ENCODE measurements at places on chromosomes 6 and 20.
A peak's percentile ranks its signal among the peaks of the same experiment; 100 is the strongest.

- DNase-seq = no peak
Measured at GRCh38 chr20:58212636-58213035, 15.8 kb downstream of the ANKRD60 start.

DNA sequence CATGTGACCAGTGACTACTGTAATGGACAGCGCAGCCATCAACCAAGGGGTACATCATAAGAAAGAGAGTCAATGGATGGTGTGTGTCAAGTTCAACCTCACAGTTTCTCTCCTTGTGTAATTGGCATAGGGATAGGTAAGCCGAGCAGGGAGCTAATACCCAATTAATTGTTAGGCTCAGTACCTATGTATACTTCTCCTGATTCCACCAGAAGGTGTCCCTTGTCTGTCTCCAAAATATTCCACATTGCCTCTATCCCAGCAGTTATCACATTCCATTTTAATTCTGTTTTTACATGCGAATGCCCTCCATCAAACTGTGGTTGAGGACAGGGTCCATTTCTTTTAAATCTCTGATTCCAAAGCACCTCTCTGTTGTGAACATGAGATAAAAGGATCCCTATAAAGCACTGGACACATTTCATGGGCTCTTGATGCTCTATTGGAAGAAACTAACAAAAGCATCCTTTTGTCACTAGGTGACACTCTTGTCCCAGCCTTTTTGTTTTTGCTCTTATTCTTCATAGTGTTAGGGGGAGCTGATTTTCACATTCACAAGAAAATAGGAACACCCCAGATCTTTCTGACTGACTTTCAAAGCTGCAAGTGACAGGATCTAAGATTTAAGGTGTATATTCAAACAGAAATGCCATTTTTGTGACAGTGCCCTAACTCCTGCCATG, 38.9 kb downstream of the FBXO9 start:
- no peak for DNase-seq

DNA sequence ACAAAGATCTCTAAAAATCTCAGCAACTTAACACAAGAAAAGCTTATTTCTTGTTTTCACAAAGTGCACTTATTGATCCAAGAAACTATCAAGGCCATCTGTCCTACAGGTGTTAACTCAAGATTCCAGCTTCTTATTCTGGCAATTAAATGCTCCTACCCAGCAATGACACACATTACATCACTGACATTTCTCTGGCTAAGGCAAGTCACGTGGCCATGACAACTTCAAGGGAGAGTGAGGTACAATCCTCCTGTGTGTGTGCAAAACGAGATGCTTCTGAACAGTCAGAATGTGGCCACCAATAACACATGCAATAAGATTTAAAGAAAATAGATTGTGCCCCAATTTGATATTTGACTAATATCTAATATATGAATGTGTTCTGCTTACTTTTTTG, 169.3 kb upstream of the BTBD3 start:
- no peak for DNase-seq

DNA sequence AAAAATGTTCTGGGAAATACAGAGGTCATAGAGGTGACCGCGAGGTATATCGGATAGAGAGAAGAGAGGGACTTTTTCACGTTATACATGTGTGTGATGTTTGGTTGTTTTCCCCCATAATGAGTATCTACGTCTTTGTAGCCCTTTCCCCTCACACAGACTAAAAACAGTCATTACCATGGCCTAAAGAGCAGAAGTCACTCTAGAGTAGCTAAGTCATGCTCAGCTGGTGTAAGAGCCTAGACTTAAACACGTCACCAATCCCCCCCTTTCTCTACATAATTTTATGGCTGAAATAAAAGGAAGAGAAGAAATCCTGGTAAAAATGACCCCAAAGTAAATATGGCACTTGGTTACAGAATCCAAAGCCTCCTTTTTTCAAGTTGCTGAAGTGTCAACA, 6.0 kb upstream of the BEND3 start:
- DNase-seq = no peak

DNA sequence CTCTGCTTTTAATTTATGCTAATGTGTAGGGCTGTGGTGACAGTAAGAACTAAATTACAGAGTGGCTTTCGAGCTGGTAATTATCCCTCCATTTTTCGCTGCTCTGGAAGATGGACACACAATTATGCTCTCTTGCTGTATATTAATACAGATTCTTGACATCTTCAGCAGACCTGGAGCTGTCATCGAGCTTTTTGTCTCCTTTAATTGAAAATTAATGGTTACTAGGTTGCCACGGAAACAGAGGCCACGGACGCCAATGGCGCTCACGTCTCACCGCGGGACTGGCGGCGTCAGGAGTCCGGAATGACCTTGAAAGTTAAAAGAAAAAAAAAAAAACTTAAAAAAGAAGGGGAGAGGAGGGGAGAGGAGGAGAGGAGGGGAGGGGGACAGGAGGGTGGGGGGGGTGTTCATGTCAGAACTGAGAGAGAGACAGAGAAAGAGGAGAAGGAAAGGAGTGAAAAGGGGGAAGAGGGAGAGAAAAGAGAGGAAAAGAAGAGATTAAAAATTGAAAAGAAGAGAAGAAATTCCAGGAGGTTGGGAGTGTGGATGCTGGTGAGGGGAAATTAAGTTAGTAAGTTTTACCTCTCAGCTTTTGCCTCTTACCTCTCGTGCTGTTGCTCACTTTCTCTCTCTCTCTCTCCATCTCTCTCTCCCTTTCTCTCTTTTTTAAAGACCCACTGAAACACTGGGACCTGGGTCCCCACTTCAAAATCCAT, 22.1 kb upstream of the FOXP4 start:
- no peak for DNase-seq

DNA sequence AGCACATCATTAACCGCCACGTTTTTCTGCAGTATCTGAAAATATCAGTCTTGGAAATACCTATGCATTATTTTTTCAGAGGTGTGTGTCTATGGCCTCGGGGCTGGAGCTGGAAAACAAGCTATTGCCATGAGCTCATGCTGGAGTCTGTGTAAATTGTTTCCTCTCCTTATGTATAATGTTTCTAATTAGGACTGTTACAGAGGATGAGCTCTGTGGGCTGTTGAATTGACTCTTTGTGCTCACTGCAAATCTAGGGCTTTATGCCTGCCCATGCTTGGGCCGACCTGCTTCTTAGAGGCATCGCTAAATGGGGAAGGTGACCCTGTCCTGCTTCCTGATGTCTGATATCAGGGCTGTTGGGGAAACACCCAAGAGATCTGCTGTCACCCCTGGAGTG, 80.8 kb upstream of the SLC22A16 start:
- DNase-seq = no peak

DNA sequence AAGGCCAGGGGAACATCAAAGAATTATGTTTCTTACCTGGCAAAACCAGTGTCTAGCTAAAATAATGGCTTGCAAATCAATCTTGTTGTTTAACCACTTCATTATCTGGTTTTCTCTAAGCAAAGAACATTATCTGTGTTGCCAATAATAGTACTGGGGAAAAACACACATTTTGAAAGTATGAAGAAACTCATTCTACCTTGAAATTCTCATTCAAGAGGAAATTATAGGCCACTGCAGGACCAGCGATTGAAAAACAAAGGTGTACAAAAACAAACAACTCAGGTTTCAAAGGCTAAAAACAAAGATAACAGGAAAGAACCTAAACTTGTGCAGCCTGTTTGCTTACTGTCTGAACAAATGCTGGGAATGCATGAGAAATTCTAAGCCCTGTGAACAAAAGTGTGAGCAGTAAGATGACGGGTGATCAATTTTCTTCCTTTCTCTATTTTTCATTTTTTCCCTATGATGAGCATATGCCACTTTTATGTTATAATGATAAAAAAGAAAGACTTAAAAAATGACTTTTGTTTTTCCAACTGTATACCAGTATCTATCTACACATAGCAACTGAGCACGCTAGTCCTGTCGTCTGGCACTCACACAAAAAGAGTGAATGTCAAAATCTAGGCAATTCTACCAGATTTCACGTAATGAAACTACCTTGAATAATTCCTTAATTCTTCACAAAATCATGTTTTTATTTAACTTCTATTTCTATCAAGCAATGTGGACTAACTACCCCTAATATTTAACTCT, 117.9 kb downstream of the SGK1 start:
- no peak for DNase-seq

DNA sequence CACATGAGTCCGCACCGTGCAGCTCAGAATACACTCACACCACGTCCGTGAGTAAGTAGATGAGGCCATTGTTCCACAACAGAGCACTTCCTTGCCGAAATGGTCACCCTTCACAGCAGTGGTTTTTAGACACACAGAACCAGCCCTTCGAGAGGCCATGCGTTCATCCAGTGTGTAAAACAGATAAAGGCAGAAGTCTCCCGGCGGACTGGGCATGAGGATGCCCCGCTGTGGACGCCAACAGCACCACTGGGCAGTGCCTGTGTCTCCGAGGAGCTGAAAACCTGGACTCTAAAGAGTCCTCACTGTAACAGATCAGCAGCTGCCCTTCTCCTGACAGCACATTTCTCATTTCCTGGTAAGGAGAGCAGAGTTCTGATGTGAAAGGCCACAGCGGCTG, 75.2 kb downstream of the WDR27 start:
- no peak for DNase-seq

- DNase-seq = no peak
Measured at GRCh38 chr20:3876676-3877075, 12.5 kb upstream of the PANK2 start.

DNA sequence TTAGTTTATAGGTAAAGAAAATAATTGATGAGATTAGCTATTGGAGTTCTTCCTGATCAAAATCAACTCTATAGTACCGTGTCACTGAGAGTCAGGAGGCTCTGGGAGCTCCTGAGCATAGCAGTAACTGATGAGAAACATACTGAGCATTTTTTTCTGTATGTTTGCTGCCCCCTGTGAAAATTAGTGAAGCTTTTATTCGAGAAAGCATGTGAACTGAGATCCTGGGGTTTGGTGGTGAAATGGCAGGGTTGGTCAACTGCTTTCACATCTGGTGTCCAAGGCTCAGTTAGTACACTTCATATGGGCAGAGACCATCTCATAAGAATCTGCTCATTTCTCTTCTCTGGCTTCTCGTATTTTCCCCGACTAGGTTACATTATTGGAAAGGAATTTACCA, 4.1 kb upstream of the ABT1 start:
- no peak for DNase-seq

DNA sequence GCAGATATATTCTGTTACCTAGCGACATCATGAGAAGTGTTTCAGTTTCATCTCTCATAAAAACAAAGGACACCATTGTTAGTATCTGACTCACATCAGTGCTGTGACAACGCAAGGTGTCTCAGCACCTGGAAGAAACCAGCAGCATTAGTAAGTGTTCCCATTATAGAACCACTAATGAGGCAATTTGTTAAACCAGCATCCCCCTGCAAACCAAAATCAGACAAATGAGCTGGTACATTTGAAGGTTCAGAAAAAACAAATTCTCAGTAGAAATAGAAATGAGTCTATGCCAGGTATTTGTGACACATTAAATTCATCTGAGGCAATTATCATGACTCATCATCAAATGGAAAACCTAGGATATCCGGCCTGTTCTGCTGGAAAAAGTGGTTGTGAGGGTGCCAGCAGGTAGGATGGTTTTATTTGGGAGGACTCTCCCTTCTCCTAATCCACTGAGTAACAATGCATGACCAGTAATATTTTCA, 151.7 kb downstream of the TMEM200A start:
- DNase-seq = no peak

DNA sequence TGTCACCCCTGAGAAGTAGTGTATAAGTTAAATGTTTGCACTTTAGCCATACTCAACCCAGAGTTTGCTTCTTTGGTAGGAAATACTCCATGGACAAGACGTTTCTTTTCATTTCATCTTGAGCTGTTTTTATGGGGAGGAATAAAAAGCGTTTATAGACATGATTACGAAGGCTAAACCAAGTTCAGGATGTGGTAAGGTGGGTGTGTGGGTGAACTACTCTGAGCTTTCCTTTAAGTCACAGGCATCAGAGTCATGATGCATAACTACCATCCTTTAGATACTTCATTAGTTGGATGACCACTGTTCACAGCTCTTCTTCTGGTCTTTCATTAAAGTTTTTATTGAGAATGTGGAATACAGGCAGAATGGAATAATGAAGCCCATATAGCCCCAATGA, 48.9 kb downstream of the EBF4 start:
- DNase-seq = peak; percentile 41

DNA sequence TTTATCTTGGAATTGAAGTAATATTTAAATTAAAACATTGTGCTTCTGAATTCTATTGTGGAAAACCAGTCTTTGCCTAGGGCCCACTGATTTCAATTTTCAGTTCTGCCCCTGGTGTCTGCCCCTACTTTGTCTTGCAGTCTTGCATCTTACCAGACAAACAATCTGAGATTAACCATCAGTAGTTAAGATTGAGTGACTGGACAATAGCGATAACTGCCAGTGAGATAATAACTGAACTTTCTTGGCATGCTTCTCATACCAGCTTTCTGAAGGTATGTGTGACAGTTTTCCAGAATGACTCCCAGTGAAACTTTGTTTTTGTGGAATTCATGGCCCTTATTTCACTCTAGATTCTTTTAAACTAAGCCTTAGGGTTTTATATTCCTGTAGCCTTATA, 53.5 kb downstream of the KCNQ5 start:
- DNase-seq = no peak

DNA sequence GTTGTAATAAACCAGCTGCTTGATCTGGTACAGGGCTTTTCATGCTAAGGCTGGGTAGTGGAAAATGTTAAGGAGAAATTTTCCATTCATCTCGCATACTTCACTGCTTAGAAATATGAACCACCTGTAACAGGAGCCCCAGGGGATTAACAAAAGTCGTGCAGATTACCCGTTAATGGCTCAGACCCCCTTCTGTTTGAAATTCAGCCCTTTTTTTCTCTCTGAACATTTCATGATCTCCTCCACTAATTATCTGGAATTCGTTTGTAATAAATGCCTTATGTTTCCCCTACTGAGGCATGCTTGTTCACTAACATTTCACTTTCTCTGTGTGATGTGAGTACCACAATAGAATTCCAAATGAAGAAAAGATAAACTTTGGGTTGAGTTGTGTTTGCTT, 336.4 kb upstream of the HSF2 start:
- DNase-seq = no peak

DNA sequence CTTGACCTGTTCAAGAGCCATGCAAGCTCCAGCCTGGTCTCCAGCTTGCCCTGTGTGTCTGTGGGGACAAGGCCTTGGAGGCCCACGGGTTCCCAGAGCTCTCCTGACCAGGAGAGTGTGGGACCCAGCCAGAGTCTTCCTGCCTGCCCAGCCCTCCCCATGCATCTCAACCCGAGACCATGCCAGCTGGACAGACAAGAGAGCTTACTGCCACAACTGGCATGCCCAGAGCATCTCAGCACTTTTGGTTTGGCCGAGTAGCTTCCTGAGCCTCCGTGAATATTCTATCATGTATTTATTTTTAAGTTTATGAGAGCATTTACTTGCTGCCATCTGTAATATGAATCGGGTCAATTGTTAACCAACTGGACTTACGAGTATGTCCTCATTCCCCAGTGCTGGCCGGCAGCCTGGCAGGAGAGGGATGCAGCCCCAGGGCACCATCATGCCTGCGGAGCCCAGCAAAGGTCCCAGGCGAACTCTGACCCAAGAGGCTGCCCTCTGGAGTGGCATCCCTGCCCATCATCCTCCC, 14.9 kb downstream of the IP6K3 start:
- no peak for DNase-seq

DNA sequence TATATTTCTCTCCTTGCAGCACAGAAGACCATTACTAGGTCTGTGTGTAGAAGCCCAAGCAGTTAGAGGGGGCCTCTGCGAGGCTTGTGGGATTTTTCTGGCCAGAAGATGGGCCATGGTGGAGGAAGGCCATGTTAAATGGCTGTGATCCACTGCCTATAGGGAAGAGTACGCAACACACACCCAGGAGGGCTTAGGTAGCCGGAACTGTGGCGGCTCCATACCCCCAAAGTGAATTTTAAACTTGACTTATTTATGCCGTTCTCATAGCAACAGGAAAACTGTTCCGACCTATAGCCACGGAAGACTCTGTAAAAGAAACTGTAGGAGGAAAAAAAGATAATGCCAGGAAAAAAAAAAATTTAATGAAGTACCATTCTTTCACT, 69.5 kb downstream of the SLX4IP start:
- DNase-seq = no peak

Measured in CD4-positive, alpha-beta T cell treated with Interferon alpha-2 for 1 hour (primary cell).